Stimulated activated CD8-positive, alpha-beta memory T cell treated with anti-CD3 and anti-CD28 coated beads, Interleukin-4, amount 100 ng/mL, for 48 hours (primary cell): ENCODE measurements at places on chromosomes 11 and 22.

DNA sequence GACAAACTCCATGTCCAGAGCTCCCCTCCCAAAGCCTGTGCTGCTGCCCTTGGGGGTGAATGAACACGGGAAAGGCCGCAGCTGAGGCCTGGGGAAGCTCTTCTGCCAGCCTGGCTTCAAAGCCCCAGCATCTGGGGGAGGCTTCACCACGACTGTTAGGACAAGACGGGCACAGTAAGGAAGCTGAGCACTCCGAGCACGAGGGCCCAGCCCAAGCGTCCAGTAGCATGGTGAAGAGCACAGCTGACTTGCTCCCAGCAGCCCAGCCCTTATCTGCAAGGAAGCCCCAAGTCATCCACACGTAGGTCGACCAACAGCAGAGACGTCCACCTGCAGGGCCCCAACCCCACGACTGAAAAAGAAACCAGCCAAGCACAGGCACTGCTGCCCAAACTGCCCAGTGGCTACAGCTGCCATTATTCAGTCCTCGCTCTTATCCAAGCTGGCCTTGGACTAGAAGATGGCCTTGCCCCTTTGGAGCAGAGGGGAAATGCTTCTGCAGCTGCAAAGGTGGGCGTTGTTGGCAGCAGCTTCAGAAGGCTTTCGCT is 62.5 kb downstream of the SHANK2 start:
- no peak for DNase-seq

- DNase-seq = no peak
These were observed 511.7 kb downstream of the TBC1D22A start for GRCh38 chr22:47274196-47274595.

GRCh38 chr11:63832336-63832735 is 6.6 kb upstream of the MARK2 start:
- no peak for DNase-seq

DNA sequence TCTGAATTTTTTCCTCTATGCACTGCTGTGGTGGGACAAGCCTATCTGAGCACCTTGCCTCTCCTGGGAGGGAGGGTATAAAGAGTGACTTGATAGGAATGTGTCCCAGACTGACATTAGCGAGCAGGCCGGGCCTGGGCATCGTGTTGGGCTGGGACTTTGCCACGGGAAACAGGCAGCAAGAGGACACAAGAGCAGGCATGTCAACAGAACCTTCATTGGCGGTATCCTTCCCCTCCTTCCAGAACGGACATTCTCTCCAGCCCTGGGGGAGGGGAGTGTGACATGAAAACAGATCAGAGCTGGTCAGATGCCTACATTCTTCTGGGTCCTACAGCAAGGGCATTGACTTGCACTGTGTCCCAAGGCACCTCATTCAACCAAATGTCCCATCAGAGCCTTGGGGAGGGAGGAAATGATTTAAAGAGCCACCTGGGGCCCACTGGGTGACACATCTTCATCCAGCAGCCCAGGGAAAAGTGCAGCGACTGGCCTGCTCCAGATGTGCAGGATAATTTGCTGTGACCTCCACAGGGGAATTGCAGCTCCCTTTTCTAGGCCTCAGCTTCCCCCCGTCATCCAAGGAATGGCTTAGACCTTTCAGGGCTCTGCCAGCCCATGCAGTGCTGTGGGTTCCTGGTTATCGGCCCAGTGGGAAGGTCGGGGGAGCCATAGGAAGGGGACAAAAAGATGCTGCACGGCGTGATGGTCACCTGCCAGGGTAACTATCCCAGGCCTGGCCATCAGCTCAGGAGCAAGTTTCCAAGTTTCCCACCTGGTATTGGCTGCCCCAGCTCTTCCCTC is 21.8 kb upstream of the UVRAG start:
- no peak for DNase-seq

DNA sequence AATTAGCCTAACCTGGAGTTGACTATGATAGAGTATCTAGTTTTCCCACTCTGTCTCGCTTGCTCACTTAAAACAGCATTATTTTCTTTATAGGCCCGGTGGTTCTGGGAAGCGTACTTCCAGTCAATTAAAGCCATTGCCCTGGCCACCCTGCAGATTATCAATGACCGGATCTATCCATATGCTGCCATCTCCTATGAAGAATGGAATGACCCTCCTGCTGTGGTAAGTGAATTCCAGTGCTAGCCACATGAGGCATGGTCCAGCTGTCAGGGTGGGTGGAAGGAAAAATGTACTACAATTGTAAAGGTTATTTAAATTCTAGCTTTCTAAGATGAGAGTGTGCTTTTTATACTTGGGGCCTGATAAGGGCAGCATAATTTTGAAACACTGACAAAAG is 76.0 kb downstream of the EXT2 start:
- no peak for DNase-seq

DNA sequence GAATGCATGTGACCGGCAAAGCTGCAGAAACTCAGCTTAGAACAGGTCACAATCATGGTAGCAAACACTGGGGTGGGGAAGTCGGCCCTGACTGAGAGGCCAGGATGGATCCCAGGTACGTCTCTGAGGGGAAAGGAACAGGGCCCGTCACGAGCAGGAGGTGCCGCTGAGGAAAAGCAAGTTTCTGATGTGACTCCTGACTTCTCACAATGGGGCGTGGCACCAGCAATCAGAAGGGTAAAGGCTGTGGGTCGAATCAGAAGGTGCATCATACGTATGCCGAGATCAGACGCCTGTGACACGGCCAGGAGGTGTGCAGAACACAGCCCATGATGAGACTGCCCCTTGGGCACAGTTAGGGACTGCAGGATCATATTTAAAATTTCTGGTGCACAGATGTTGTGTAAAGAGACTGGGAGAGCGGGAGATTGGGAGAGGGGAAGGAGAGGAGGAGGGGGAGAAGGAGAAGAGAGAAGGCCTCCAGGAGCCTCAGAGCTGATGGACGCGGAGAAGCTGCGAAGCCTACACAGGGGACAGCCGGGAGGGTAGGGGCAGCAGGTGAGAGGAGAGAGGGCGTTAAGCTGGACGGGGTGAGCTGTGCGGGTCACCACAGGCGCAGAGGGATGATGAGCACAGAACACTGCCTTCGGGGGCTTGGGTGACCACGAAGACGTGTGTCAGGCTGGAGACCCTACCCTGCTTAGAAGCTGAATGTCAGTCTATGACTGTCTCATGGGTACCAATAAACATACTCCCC is 30.7 kb downstream of the KRTAP5-5 start:
- peak; percentile 20 for DNase-seq

GRCh38 chr22:47337161-47337621 is 574.7 kb downstream of the TBC1D22A start:
- DNase-seq = no peak

DNA sequence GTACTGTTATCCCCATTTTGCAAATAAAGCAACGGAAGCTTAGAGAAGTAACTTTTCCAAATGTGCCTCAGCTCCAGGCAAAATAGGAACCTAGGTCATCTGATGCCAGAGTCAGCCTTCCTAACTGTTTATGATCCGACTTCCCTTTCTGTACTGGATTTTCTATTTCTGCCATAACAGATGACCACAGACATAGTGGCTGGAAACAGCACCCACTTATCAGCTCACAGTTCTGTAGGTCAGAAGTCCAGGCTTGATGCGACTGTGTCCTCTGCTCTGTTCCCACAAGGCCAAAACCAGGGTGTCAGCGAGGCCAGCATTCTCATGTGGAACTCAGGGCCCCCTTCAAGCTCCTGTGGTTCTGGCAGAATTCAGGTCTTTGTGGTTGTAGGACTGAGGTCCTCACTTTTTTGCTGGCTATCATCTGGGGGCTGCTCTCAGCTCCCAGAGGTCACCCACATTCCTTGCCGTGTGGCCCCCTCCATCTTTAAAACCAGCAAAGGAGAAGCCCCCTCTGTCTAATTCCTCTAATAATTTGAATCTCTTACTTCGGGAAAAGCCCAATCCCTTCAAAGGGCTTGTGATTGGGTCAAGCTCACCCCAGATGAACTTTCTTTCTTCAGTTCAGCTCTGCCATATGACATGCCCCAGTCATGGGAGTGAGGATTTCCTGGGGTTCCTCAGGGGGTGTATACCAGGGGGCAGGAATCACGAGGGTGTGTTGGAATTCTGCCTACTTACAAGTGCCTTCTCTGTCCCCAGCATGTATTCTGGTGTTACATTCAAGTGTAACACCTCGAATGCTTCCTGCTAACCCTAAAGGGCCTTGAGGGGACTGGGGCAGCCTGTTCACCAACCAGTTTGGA is 15.3 kb downstream of the KCNJ5 start:
- no peak for DNase-seq

DNA sequence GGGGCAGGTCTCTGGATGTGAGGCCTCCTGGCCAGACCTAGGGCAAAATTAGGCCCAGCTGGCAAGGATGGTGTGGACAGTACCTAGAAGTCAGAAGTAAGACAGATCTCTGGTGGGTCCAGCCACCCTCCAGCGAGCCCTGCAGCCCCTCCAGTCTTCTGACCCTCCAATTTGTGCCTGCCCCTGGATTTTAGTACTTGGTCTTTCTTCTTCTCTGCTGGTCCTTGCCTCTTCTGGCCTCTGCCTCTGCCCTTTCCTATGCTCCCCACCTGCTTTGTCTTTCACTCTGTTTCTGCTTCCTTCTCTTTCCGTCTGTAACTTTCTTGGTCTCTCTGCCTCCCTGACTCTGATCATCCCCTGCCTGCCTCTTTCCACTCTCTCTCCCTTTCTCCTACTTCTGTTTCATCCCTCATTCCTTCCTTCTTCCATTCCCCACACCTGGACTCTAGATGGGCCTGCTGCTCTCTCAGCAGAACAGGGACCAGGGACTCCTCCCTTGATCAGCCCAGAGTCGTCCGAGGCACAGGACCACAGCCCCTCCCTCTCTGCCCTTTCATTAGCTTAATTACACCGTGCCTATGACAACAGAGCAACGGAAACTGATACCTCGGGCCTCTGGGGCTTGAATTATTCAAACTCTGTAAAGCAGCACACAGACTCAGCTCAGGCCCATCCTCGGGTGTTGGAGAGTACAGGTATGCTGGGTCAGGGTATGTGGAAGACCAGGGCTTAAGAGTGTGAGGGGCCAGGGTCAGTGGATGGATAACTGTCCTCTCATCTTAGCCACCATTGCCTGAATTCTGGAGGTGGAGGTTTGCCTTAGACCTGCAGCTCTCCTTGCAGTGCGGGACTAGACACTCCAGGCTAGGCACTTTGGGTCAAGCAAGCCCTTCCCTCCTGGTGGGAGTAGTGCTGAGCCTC is at the start of gene CHRNA10:
Gene CHRNA10, minus strand, starts transcription at position 51 of the 921 bp plus-strand sequence. CDS start 72 bp downstream, outside the sequence.
- DNase-seq = no peak
